ENCODE measurements at places on chromosomes 13 and 19. TPM values are rescaled to one million over a fixed set of nuclear protein-coding genes. Genes with fewer than 3 reads are reported as not detected.

The C5AR1 gene
- not detected for total RNA-seq

The FAM124A gene
- total RNA-seq = 22.6 TPM

DNA sequence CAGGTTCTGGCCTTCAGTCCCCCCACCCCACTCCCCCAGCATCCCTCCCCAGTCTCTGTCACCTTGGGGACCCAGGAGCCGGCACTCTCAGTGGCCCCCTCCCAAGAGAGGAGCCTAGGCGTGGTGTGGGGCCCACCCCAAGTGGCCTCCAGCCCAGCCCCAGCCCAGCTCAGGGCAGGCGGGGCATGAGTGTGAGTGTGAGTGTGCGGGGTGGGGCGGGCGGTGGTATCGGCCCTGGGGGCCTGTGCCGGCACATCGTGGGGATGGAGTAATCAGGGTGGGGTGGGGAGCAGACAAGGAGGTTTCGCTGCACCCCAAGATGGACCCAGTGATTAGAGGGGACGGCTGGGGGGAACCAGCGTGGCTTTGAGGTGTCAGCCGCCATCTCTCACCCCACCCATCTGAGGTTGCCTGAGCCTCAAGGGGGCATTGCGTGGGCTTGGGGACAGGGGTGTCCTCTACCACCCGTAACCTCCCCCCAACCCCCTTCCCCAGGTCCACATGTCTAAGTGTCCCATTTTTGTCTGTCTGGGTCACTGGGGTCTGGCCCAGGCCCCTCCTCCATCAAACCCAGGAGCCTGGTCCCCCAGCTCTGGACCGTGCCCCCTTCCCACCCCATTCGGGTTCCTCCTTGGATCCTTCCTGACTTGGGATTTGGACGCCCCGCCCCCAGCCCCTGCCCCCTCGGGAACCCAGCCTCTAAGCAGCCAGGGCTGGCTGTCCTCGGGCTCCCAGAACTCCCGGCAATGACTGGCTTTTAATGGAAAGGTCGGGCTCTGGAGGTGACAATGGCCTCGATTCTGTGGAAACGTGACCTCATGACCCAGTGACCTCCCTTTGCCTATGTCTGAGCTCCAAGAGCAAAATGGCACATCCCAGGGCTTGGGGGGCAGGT, 6.9 kb upstream of the SULT2B1 start:
- no peaks in the 10 kb centered on the region for H3K36me3 ChIP-seq
- no peaks in the 10 kb centered on the region for H3K27me3 ChIP-seq
- H3K4me3 ChIP-seq = no peak overlapping the region
- peak; percentile 25 for DNase-seq

DNA sequence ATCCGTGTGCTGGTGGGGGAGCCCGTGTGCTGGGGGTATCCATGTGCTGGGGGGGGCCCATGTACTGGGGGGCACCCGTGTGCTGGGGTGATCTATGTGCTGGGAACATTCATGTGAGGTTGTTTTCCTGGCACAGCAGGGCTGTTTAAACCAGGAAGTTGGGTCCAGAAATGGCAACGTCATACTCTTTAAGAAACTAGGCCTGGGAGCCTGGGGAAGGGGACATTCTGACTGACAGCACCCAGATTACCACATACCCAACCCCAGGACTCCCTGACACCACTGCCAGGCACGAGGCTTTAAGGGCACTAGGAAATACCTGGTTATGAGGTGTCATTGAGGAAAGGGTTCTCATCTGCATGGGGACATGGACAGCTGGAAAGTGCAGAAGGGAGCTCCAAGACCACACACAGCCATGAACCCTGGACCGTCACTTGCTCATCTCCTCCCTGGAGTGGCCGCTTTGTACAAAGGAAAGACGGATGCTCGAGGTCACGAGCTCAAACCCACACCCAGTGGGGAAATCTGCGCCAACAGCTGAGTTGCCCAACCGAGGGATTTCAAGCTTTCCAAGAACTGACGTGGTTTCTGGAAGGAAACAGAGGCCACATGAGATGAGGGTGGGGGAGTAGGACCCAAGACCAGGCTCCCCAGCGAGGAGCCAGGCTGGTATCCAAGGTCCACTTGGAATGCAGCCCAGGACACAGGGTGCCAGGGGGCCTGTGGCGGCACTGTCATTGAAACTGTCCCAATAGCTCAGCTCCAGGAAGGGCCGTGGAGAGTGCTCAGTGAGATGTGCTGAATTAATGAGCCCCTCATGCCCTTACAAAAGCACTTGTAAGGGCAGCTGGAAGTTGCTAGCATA, 40.9 kb downstream of the RAB20 start:
- H3K4me3 ChIP-seq = no peak overlapping the region
- H3K27ac ChIP-seq = no peak overlapping the region
- DNase-seq = no peak
- no peaks in the 10 kb centered on the region for H3K27me3 ChIP-seq
- no peaks in the 10 kb centered on the region for H3K4me1 ChIP-seq
- no peaks in the 10 kb centered on the region for H3K36me3 ChIP-seq

- H3K36me3 ChIP-seq = no peaks in the 10 kb centered on the region
- peak; percentile 97 for DNase-seq
- H3K4me3 ChIP-seq = peak overlapping the region; percentile 63
- H3K27me3 ChIP-seq = peaks cover 21% of the 10 kb centered on the region
- peak overlapping the region; percentile 95 for H3K27ac ChIP-seq
Observed at GRCh38 chr19:13846557-13847406, 30.2 kb upstream of the NANOS3 start.
